Hematopoietic multipotent progenitor cell treated with erythropoietin and hydrocortisone succinate and interleukin-3 and kit ligand, for 17 days (in vitro differentiated cells): ENCODE measurements at places on chromosomes 1 and 21.

GRCh38 chr21:43731891-43732711 is 13.2 kb downstream of the PDXK start:
- DNase-seq = no peak

DNA sequence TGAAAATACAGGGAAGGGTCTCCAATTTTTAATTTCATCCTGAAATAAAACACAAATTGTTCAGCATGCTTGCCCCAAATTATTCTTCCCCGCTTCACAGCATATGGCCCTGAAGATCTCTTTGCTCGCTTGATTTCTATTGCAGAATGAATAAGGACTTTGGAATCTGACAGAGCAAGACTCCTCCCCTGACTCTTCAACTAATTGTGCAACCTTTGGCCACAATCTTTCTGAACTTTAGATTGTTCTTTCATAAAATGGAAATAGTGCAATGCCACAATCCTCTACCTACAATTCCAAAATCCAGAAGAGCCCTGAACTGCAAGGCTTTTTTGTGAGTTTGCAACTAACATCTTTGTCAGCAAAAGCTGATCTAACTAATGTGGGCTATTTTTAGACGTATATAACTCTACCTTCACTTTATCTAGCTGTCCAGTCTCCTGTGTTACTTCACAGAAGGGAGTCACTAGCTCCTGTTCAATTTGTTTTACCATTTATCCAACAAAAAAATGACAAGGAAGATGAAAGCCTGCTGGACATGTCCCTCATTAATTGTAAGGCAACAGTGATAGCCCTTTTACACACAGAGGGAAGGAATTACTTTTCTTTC is 13.4 kb downstream of the RNASEL start:
- no peak for DNase-seq

DNA sequence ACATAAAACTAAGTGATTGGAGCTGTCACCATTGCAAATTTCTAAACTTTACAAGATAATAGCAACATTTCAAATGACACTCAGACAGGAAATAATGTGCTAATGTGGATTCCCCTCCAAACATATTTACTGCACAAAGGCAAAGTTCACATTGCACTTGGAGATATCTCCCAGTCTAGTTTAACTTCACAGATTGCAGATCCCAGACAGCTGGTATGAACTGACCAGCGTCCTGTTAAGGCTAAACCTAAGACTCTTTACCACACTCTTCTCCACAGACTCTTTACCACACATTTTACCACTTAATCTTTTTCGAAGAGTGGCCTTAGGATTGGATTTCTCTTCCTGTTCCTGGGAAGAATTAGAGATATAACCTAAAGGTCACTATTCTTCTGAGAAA is 40.6 kb upstream of the HSD3B1 start:
- no peak for DNase-seq

DNA sequence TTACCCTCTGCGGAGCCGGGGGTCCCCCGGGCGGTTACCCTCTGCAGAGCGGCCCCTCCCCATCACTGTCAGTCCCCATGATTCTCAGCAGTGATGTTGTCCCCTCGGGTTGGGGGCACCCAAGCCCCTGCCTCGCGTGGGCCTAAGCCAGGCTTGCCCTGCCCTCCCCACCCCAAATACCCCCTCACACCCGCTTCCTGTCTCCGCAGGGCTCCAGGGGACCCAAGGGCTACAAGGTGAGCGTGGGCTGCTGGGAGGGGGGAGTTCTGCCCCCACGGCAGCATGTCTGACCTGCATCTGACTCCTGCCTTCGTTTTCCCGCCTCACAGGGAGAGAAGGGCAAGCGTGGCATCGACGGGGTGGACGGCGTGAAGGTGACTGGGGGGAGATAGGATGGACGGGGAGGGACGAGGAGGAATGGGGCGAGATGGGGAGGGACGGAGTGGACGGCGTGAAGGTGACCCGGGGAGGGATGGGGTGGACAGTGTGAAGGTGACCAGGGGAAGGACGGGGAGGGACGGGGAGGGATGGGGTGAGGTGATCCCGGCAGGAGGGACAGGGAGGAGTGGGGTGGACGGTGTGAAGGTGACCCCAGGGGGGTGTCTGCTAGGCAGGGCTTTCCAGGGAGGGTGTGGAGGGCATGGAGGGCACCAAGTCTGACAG is 8.6 kb downstream of the COL6A1 start:
- DNase-seq = no peak

GRCh38 chr21:45003331-45004058 is 63.7 kb downstream of the SLX9 start:
- DNase-seq = no peak

DNA sequence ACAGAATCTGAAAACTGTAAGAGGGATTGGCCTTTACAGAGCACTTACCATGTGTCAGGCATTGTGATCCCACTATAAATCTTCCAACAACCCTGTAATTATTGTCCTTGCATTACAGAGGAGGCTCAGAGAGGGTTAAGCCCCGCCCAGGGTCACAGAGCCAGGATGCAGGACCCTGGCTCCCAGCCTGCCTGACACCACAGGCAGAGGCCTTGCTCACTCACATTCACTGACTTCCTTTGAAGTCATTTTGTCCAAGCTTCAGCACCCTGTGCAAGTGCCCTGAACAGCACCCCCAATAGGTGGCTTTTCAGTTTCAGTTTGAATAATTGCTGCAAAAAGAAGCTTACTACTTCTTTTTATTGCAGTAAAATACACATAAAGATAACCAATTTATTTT is 256.8 kb upstream of the NFIA start:
- no peak for DNase-seq

DNA sequence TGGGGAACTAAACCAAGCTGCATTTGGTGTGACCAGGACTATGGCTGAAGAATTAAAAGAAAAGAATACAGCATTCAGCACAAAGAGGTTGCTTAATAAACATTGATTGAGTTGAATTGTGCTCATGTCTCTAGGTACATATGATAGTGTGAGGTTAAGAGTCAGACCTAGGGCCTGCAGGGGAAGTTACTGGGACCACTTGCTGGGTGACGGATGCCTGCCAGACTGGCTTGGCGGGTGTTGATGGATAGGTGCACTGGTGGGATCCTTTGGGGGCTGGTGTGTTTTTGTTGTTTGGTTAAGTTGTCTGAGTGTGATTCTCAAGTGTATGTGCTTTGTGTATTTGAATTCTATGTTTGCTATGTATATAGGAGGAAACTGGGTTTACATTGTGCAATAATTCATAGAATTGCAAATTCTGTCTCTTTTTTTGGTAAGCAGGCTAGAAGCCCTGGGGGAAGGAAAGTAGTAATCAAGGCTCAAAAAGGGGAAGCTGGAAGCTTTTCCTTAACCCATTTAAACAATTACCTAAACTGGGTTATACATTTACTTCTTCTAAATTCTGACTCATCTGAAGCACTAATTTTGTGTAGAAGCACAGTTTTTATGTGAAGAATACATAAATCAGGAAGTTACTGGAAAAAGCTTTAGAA is 1.8 kb downstream of the CD101 start:
- no peak for DNase-seq

- no peak for DNase-seq
Observed at GRCh38 chr1:151036356-151036755, at the start of gene BNIPL. BNIPL (plus strand) TSS chr1:151036586; CDS start chr1:151036726, 140 bp downstream.

GRCh38 chr1:231793893-231794292 is 167.3 kb downstream of the DISC1 start:
- DNase-seq = no peak

GRCh38 chr1:157577420-157577819 is 20.5 kb downstream of the FCRL4 start:
- DNase-seq = no peak

DNA sequence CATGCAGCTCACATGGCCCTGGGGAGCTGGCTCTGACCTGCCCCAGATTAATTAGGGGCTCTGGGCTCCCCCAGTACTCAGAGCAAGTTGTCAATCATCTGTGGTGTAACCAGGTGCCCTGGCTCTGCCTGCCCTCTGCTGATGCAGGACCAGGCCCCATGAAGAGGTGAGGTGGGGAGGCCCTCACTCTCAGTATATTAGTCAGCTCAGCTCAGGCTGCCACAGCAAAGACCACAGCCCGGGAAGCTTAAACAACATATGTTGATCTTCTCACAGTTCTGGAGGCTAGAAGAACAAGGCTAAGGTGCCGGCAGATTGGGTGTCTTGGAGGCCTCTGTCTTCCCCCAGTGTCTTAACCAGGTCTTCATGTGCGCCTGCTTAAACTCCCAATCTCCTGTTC is 66.5 kb downstream of the FCRL5 start:
- no peak for DNase-seq

- DNase-seq = peak; percentile 27
Observed at GRCh38 chr21:41209016-41209619, 41.2 kb downstream of the BACE2 start.

DNA sequence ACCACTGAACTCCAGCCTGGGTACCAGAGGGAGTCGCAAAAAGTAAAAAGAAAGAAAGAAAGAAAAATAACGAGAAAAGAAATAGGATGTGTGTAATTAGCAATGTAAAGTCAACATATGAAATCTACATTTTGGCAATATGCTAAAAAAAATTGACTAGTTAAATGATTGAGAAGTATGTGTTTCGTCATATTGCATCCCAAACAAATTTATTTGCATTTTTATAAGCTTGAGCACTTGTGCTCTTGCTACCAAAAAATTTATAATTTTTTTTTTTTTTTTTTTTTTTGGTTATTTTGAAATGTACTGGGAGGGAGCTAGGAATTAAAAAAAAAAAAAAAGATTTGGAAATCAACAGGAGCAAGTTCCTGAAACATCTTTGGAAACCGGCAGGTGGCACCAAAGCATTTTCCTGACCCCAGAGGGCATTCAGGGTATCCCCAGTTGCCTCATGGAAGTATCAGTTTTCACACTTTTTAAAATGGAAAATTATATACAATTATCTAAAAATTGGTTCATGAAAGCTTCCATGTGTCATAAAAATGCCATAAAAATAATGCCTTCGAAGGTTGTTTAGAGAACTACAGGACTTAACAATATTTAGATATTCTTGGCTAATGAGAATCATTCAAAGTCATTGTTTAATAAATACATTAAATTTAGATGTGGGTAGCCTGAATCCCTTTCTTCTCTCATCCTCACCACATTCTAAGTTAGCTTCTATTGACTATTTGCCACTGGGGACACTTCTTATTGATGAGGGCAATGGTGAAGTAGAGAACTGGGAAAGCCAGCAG is 4.8 kb upstream of the HEATR1 start:
- peak; percentile 46 for DNase-seq

DNA sequence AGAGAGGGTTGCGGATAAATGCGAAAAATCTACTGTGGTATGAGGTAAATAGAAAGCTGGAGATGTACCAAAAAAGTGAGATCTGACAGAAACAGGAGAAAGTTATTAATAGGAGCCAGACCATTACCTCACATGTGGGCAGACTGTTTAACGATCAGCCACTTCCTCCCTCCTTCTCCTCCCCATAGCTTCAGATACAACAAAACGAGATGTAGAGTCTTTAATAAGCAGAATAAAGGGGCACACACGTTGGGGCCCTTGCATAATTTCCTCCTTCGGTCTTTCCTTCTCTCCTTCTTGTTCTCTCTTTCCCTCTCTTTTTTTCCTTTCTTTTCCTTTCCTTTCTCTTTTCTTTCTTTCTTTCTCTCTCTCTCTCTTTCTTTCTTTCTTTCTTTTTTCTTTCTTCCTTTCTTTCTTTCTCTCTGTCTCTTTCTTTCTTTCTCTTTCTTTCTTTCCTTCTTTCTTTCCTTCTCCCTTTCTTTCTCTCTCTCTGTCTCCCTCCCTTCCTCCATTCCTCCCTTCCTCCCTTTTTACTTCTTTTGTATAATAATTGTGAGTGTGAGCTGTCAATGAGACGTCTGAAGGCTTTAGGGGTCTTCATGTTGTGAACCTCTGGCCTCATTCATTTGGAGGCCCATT is 242.1 kb downstream of the GRIK1 start:
- DNase-seq = no peak

GRCh38 chr1:214568328-214568727 is 16.9 kb upstream of the PTPN14 start:
- no peak for DNase-seq

DNA sequence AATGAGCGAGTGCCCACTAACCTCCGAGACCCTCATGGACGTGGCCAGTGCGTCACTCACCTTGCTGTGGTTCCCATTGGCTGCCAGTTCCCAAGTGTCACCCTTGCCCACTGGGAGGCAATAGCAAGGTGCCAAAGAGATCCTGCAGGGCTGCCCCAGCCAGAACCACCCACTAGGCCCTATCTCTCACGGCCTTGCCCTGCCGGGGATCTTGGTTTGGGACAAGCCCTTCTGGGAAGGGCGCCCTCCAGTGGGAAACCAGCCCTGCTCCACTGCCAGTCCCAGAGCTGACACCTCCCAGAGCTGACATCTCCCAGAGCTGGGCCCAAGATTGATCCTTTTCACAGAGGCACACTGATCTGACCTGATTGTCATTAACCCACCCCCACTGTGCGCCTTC is 2.1 kb upstream of the SELENON start:
- DNase-seq = peak; percentile 12

- DNase-seq = no peak
Observed at GRCh38 chr1:206001476-206001888, 1.7 kb downstream of the RAB7B start.

DNA sequence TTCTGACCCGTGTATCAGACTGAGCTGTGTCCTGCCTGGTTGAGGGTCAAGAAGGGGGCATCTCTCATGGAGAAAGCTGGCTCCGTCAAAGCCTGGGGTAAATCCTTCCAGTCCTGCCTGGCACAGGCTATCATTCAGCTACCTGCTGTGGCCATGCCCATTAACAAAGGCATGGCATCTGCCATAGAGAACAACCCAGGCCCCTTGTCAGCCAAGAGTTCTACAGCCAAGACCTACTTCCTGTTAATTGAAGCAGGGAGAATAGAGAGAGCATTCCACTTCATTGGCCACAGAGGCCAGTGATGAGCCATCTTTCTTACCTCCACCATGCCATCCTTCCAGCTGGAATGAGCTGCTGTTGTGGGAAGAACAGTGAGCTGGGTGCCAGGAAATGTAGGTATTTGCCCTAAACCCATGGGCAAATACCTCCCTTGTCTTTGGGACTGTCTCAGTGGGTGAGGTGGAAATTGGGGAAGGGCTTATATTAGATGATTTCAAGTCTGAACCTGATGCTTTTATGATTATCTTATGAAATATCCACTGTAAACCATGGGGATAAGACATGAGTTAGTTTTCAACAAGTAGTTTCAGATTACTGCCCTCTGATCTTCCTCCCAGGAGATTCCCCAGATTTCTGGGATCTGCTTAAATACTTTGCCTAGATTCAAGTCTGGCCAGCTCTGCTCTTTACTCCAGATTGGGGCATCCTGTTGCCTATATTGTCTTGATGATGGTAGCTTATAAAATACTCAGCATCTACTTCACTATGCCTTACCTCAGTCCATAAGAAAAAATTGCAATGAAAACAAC is 11.2 kb upstream of the KCNQ4 start:
- DNase-seq = no peak
